ENCODE measurements at places on chromosomes 7 and 10.

GRCh38 chr7:105677817-105678573 is 96.7 kb upstream of the EFCAB10 start:
- no peak for DNase-seq

GRCh38 chr7:47714669-47715607 is 133.0 kb upstream of the TNS3 start:
- no peak for DNase-seq

DNA sequence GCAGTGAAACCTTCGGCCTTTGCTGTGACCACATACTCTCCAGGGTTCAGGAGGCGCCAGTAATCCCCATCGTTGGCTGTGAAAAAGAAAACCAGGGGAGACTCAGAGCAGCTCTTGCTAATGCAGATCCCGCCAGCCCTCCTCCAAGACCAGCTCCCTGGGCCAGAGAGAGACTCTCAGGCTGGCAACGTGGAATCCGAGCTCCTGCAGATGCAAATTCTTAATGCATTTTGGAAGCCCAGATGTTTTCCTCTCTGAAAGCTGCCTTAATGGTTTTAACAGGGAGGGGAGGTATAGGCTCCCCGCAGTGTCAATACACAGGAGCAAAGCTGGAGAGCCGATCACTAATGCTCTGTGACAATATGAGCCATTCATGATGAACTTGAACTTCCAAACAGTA is 80.8 kb downstream of the GPR26 start:
- no peak for DNase-seq

DNA sequence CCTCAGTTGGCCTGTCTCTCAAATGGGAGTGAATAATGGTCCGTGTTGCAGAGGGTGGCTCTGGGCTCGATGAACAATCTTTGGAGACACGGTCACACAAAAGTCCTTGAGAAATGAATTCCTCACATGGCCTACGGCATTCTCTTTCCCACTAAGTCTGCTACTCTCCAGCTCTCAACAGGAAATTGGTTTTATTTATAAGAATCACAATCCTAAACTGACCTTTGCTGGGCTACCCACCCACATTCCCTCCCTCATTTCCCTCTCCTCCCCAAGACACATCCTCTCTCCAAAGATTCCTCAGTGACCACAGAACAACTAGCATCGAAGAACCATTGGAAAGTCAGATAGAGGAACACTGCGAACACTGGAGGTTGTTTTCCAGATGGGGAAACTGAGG is 4.7 kb downstream of the AFAP1L2 start:
- DNase-seq, result no peak

- no peak for DNase-seq
Measured at GRCh38 chr10:76922666-76923065, 714.9 kb downstream of the KCNMA1 start.

- DNase-seq, result peak; percentile 53
Measured at GRCh38 chr10:118412132-118412760, 70.1 kb upstream of the FAM204A start.

DNA sequence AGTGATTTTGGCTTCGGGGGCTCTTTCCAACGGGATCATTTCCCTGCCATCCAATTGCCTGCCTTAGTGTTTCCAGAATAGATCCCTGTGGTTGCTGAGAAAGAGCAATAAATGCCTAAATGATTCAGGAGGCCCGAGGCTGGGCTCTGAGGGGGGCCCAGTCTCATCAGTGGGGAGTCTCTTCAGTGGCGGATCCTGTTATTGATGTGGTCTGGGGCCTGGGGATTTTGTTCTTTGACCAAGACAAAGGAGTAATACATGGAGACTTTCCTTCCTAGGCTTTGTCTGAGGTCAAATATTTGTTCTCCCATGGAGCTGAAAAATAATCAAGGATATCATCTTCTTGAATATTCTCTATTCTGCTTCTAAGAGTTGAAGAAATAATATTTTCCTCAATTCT is 40.8 kb downstream of the TAS2R41 start:
- no peak for DNase-seq

DNA sequence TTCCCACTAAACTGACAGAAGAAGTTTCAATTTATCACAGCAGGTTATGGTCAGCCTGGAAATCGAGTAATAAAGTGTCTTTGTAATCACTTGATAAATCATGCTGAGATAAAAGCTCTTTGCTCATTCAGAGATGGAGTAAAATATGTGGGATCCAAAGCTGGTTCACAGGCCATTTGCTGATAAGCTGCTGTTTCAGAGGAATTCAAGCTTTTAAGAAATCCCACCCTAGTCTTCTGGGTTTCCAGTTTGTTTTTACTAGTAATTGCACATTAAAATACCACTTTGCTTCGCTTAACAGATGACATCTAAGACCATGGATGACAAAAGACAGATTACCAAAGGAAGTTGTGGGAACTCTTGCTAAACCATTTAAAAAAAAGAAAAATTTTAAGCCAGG is 37.4 kb upstream of the CDK6 start:
- DNase-seq, result no peak

DNA sequence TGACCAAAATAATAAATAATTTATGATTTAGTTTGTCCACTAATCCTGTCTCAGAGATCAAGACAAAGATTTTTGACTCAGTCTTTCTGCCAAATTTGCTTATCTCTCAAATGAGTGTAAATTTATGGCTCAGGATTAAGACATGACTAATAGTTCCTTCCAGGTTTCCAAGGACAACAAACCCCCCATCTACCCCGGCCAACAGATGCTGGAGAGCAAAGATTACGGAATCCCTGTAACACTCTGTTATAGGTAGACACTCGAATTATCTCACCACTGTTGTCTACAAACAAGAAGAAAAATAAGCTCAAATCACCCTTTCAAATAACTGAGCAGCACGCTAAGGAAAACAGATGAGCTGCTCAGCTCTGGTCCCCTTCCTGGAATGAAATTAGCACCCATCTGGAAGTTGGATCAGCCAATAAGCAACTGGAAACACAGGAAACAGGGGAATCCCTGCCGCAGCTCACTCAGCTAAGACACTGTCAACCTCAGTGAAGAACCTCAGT is 56.8 kb upstream of the SVIL start:
- no peak for DNase-seq

DNA sequence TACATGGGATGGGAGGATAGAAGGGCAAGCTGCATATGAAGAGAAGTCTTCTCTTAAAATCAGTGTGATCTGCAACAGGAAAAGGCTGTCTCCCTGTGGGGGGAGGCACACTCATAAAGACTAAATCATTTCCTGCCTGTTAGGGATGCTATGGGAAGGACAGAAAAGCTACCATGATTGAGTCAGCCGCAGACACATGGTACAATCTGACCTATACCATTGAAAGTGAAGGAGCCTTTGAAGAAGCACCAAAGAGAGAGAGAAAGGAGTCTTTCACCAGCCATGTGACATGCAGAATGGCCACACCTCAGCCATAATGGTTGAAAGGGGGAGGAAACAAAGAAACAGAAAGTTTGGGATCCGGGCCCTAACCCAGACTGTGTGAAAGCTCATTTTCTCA is 29.1 kb downstream of the NUDCD3 start:
- no peak for DNase-seq

DNA sequence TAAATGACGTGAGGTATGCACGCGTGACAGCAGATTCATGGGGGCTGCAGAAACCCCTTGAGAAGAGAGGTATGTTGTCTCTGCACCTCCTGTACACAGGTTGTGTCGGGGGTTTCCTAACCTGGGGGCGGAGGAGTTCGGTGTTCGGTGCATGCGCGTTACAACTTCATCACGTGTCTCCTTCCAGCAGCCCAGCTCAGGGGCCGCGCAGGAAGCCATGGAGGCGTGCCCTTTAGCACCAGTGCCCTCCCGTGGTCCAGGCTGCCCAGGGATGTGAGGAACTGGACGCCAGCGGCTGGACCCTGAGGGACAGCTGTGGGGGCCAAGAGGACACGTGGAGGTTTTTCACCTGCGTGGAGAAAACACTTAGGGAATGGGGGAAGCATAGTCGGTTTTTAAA is 186.4 kb downstream of the EBF3 start:
- DNase-seq, result no peak

- DNase-seq, result no peak
Measured at GRCh38 chr7:95102662-95103061, 195.3 kb downstream of the PPP1R9A start.

- DNase-seq, result no peak
Measured at GRCh38 chr7:65325793-65326432, 47.7 kb upstream of the ZNF92 start.

DNA sequence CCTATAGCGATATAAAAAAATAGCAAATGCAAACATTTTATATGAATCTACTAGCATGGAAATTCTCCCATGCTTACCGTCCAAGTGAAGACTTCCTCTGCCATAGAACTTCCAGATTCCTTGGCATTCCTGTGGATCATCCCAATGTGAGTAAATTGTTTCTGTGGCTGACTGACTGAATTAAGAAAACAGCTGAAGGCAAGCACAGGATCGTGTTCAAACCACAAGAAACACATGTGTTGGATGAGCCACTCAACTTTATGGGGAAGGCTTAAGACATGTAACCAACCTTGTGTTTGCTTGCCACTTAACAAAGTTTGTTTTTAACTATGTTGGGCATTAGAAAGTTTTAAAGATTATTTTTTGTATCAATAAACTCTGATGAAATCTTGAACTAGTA is 2.6 kb upstream of the MYPN start:
- no peak for DNase-seq

DNA sequence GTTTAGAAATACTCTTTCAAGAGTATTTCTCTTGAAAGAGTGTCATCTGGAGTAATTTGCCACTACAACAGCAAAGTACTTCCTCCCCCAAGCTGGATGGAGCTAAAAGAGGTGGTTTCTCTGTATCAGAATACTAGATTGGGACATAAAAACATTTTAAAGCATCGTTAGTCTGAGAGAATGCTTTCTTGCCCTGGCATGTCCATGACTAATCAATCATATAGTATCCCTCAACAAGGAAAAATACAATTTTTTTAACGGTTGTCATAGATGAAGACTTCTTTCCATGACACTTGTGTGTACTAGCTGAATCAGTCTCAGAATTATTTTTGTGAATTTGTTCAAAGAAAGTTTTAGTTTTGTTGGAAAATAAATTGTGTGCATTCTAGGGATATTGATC is 237.9 kb downstream of the NEBL start:
- no peak for DNase-seq

DNA sequence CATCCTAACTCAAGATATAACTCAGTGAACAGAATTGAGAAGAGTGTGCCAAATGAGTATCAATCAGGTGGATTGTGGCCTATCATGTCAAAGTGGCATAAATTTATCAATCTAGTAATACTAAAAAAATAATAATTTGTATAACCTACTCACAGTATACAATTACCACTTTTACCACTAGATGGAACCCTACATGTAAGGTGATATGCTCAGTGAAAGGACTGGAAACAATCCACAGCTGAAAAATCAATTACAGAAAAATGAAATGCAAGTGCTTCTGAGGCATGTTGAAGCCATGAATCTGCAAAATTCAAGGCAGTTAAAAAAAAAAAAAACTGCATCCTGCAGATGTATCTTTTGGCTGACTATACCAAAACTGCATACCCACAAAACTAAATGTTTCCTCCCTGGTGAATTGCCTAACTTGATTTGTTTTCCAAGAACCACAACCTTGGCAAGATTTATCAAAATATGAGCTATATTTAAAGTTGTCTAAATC is 13.9 kb downstream of the ARHGAP19 start:
- DNase-seq, result no peak

GRCh38 chr10:123146894-123147634 is 872 bp upstream of the HMX2 start:
- DNase-seq, result no peak

GRCh38 chr10:108052981-108053380 is 888.5 kb upstream of the SORCS1 start:
- no peak for DNase-seq

- no peak for DNase-seq
Measured at GRCh38 chr7:118626739-118627138, 402.2 kb downstream of the ANKRD7 start.

DNA sequence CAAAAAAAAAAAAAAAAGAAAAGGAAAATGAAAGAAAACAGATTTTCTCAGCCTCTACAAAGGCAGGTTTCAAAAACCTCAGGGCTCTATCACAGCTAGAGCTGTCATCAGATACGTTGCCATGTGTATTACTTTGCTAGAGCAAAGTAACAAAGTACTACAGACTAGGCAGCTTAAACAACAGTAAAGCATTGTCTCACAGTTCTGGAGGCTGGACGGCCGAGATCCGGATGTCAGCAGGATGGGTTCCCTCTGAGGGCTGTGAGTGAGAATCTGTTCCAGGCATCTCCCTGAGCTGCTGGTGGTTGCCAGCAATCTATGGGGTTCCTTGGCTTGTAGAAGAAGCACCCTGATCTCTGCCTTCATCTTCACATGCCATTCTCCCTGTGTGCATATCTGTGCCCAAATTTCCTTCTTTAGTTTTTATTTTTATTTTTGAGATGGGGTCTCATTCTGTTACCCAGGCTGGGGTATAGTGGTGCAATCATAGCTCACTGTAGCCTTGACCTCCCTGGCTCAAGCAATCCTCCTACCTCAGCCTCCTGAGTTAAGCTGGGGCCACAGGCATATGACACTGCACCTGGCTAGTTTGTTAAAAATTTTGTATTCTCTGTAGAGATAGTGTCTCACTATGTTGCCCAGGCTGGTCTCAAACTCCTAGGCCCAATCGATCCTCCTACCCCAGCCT is 48.9 kb upstream of the KDM7A start:
- no peak for DNase-seq

DNA sequence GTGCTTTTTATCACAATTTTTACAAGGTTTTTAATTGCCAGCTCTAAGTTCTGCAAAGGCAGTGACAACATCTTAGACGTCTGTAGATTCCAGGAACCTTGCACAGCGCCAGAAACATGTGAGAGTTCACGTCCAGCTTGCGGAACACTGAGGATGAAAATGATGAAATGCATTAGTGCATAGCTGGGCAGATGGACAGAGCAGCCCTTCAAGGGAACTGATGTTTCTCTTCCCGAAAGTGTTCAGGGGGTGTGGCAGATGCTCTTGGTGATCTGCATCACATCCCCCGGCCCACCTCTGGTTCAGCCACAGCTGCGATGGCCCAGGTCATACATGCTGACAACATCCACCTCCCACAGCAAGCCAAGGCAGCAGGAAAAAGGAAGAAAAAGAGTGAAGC is 40.9 kb downstream of the ITIH5 start:
- DNase-seq, result no peak

DNA sequence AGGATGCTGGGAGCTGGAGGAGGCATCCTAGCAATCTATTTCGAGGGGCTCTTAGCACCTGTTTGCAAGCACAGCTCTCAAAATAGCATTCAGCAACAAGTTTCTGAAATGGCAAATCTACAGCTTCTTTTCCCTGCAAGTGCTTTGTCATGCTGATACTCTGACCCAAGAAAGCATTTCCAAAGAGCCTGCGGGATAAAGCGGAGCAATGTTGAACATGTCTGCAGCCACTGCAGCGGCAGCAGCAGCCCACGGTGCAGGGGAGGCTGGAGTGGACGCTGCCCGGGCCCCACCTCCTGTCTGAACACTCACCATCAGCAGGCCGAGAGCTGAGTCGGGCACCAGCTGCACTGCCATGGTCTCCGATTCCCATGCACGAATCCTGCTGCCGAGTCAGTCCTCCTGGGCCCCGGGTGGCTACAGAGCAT is 964 bp downstream of the FRMD4A start:
- DNase-seq, result no peak

Data from right cardiac atrium (tissue), 5 donors.